Activated T-cell treated with anti-CD3 and anti-CD28 coated beads for 4 hours (primary cell): ENCODE measurements at places on chromosomes 11 and 22.

DNA sequence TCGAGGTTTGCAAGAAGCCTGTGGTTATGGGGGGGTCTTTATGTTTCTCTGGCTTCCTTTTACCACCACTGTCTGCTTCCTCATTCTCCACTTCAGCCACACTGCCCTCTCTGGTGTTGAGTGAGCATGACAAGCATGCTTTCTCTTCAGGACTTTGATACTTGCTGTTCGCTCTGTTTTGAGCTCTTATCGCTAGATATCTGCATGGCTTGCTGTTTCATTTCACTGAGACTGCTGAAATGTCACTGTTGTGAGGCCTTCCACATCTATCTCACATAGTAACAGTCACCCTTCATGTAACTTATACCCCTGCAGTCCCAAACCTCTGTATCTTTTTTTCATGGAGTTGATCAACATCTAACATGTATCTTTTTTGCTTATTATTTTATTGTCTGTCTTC, 59.8 kb downstream of the TMEM135 start:
- peak; percentile 1 for DNase-seq

DNA sequence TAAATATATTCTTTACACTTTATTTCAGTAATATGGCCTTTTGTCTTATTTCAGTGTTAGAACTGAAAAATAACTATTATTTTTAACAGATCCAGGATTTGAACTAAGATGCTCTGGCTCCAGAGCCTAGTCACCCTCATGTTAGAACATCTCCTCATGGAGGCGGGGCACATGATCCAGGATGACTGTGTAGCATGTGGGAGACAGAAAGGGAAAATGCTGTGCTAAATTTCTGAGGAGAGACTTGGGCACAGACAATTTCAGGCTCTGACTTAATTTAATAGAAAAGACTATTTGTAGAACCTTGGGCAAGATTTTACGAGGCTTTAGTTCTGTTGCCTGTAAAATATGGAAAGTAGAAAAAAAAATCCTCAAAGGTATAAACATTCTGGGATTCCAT, 24.1 kb downstream of the CTSC start:
- no peak for DNase-seq

DNA sequence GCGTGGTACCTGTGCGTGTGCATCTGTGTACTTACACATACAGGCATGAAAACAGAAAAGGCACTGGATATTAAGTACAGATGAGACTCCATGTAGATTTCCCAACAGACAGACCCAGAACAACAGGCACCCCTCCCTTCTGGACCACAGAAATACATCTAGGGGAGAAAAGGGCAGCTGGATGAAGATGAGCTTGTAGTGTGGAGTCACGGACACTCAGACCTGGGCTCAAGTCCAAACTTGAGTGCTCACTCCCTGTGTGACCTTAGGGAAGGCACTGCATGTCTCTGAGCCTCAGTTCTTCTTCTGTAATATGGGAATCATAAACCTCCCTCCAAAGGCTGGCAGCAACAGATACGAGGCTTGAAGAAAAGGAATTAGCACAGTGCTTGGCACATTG, 108.9 kb downstream of the GALNT18 start:
- no peak for DNase-seq

DNA sequence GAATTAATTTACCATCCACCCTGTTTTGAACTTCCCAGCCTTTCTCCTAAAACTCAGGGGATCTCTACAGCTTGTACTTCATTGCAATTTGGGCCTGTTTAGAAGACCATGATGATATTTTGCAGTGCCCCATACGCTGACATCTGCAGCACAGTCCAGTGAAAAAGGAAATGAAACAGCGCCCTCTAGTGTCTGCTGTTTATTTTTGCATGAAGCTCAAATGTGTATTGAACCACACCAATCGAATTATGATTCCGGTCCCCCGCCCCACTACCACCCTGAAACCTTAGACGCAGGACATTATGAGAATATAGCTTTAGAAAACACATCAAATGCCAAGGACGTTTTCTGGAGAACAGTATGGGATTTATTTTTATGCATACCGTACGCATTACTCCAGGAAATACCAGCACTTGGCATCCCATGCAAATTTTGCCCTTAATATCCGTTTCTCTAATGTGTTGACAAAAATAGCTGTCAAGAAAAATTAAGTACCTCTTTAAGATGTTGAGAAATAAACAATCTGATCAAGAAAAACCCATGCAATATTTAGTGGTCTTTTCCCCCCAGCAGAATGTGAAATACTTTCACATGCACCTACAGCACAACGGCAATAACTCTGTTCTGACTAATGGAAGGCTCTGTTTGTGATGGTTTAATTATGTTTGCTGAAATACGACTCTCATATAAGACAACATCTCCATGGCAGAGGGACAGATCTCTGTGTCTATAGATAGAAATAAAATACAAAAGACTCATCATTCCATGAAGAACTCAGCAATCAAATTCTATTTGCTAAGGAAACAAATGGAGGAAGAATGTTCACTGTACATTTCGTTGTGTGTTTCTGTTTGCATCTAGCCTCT, 93.9 kb downstream of the TECTA start:
- DNase-seq = peak; percentile 40

GRCh38 chr11:119085437-119085847, 761 bp downstream of the HMBS start:
- peak; percentile 39 for DNase-seq

- DNase-seq = no peak
These were observed 5.1 kb downstream of the ACCS start for GRCh38 chr11:44071157-44071556.

DNA sequence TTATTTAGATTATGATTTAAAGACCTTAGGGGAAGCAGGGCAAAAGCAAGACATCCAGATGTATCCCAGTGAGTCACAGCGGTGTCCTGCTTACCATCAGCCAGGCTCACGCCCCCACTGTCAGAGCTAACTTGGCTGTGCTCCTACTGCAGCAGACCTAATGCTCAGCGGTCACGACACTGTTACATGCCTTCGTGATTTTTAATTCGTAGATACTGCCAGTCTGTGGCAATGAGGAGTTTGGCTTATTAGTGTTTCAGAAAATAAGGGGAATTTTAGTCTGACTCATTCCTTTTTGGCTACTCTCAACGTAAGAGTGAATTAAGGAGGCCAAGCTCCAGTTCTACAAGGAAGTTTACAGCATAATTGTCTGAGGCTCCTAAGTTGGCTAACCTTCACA, 22.7 kb downstream of the EFCAB6 start:
- DNase-seq = no peak

DNA sequence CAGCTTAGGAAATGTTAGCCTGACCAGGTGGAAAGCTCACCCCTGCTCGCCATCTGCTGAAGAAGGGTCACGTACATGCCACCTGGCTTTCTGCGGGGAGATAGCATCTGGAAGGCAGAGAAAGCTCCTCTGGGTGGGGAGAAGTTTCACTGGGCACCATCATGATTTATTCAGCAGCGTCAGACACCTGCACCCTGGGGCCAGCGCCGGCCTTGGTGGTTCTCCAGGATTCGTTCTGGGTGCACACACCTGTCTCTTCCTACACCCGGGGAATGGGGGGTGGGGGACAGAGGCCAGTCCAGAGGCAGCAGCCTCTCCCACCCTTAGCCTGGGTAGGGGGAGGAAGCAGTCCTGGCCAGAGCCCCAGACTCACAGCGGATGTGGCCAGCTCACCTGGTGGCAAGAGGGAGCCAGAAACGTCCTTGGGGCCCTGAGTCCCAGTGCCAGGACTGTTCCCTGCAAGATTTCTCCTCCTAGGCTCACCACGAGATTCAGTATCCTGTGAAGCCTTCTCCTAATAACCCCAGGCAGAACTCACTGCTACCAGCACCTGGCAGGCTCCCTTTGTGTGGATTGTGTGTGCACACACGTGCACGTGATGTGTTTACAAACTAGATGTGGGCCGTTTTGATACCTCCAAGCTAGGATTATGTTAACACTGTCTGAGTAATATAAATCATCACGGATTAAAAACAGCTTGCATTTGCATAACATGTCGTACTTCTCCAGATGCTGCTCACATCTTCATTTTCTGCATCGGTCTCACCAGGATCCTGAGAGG, 17.3 kb upstream of the RASD2 start:
- no peak for DNase-seq

DNA sequence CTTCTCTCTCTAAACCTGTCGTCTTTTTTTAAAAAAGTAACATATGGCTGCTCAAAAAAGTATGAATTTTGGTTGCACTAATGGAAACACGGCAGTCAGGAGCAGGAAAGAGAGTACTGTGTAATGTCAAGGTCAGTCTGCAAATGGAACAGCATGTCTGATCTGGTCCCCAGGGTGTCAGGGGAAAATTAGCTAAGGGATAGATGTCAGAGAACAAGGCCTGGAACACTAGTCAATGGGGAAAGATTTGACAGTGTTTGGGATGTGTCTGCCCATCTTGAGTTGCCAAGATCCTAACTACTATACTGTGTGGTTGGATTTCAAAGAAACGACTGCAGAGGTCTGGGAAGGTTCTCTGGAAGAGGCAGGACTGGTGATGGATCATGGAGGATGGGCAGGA, 65.7 kb upstream of the PHOX2A start:
- no peak for DNase-seq

DNA sequence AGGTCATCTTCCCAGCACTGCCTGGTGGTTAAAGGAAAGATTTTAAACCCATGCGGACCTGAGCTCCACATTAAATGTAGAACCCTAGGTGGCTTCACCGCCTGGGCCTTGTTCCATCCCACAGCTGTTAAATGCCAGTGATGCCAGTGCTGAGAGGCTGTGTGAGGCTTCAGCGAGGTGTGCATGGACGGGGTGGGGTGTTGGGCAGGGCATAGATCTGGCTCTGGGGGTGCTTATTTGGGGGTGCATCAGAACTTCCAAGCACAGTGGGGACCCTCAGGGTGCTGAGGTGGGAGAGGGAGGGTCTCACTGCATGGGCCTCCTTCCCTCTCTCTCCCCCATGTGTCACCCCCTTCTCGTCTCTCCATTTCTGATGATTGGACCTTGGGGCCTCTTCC, 90.1 kb upstream of the B3GAT1 start:
- no peak for DNase-seq

DNA sequence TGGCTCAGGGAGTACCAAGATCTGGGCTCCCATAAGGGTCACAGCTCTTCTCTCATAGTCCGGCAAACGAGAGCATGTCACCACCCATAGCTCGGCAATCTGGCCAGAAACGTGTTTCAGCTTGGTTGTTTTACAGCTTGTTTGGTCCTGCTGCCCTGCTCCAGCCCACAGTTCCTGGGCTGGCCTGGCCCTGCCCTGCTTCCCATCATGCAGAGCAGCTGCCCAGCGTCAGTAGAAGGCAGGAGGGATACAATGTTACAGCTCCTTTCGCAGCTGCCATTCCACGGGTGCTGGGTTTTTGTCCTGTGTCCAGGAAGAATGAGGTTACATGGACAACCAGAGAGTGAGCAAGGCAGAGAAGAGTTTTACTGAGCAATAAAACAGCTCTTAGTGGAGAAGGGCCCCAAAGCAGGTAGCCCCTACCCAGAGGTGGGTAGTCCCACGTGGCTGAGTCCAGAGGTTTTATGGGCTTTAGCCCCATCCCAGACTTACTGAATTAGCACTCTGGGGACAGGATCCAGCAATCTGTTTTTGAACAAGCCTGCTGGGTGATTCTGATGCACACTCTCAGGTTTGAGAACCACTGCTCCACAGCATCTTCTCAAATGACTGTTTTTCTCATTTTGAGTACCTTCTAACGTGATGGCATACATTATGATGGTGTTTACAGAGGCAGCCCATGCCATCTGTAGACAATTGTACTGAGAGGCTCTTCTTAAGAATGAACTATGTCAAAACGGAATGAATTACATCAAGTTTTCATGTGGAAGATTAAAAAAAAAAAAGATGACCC, 5.8 kb upstream of the MS4A18 start:
- DNase-seq = no peak

- DNase-seq = no peak
These were observed 33.5 kb upstream of the GAL start for GRCh38 chr11:68650801-68651200.

- no peak for DNase-seq
These were observed 453.5 kb downstream of the MIAT start for GRCh38 chr22:27110665-27111451.

DNA sequence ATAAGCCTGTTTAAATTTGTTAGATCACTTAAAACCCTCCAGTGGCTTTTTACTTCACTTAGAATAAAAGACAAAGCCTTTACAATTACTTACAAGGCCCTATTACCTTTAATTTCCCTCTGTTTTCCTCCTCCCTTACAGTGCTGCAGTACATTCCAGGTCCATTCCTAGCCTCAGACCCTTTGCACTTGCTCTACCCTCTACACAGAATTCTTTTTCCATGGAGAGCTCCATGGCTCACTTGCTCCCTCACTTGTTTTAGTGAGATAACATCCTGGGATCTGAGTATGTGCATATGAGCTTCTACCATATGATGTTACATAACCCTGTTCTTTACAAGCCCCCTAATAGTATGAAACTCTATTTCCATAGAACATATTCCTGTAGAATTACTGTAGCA, 24.4 kb downstream of the ZNF214 start:
- DNase-seq = no peak

GRCh38 chr22:31262312-31263133, 29.8 kb downstream of the PIK3IP1 start:
- DNase-seq = no peak

DNA sequence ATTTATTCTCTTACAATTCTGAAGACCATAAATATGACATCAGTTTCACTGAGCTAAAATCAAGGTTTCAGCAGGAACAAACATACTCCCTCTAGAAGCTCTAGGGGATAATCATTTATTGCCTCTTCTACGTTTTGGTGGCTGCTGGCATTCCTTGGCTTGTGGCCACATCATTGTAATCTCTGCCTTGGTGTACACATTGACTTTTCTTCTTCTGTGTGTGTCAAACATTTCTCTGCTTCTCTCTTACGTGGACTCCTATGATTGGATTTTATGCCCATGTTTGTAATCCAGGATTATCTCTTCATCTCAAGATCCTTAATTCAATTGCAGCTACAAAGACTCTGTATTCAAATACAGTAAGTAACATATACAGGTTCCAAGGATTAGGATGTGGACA, 30.4 kb upstream of the MMP20 start:
- no peak for DNase-seq

DNA sequence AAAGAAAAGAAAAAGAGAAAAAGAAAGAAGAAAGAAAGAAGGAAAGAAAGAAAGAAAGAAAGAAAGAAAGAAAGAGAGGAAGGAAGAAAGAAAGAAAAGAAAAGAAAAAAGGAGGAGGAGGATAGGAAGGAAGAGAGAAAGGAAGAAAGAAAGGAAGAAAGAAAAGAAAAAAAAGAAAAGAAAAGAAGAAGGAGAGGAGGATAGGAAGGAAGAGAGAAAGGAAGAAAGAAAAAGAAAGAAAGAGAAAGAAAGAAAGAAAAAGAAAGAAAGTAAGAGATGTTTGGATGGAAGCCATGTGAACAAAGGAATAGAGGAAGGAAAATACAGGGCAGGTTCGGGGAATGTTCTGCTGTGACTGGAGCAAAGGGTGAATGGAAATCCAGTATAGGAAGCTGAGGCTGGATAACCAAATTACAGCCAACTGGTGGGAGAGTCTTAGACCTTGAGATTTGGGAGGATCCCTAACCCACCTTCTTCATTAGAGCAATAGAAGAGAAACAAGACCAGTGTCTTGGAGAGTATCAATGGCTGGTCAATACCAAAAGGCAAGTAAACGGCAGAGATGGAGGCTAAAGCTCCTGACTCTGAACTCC, 94.9 kb downstream of the RASSF10 start:
- DNase-seq = no peak

GRCh38 chr11:47355283-47356128, 3.0 kb upstream of the MYBPC3 start:
- no peak for DNase-seq
